ENCODE measurements at places on chromosomes 5 and 9.

- peak; percentile 60 for DNase-seq
These were observed 12.8 kb downstream of the RALGPS1 start for GRCh38 chr9:126927419-126927818.

DNA sequence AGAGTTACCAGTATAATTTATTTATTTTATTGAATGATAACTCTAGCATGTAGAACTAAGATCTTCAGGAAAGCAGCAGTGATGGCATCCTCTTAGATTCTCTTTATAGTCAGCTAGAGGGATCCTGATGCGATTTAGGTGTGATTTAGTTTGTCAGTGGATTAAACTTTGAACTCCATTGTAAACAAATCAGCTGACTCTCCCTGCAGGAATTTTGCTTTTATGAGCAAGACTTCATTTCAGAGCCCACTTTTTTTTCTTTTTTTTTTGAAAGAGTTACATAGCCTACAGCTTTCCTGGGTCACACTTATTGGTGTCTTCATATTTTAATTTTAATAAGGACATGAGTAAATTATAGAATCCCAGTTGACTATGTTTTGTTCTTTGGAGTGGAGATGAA lies 93.8 kb upstream of the SEMA6A start:
- no peak for DNase-seq

DNA sequence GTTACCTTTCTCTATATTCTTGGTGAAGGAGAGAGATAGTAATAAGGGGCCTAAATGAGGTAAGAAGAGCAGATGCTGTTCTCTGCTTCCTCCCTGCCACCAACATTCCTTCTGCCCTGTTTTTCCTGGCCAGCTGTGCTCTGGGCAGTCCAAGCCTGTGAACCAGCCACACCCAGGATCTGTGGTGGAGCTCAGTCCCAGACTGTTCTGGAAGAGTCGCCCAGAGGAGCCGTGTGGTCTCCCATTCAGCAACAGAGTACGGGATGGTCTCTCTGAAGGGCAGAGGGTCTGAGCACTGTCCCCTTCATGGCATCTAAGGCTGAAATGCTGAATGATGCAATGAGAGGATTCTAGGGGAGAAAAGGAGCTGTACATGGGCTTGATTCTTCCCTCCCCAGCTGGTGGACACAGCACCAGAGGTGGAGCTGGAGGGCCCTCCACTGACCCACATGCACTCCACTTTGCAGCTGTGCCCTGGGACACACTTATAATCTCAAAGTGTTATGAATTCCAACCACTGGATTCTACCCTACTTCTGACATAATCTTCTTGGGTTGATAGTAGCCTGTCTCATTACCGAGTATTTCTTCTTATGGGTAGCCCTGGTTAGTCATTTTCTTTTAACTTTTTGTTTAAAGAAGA lies 70.8 kb upstream of the RPS23 start:
- DNase-seq = no peak

DNA sequence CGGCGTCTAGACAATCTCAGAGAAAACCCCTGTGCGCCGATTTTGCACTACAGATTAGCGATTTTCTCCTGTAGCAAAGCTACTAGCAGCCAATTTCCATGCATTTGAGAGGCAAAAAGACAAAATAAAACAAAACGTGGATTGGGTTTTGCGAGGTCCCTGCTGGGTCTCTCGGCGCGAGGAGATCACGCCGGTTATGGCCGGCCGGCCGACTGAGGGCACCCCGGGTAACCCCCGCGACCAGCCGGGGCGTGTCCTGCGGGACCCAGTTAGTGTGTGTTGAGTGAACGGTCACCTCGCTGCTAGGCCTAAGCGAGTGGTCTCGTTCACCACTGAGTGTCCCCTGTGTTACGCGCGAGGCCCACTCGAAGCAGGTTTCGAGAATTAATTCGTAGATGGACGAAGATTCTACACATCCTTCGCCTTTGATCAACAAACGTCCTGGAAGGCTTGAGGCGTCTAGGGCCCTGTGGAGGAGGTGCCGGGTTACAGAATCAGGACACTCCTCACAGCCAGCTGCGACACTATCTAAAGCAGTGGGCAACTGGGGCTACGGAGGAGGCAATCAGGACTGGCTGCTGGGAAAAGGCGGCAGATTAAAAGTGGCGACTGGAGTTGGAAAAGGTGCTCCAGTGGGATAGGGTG lies 764 bp upstream of the VDAC1 start:
- DNase-seq = no peak

- DNase-seq = no peak
These were observed 20.4 kb downstream of the ANKS6 start for GRCh38 chr9:98775831-98776441.

DNA sequence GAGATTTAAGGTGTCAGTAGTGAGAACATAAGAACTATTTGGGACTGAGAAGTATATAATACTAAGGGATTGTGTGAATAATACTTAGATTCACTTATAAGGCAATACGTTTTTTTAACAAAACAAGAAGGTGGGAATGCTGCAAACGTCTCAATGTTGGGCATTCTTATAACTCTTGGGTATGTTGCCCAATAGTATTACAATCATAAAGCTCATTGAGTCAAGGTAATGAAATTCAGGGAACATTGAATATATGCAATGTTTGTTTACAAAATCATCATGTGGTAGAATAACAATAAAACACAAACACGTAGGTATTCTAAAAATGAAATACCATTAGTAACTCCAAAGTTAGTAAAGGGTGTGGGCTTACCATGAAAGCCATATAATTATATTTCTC lies 400.7 kb downstream of the KIAA0825 start:
- no peak for DNase-seq

- no peak for DNase-seq
These were observed 218.8 kb downstream of the PRR16 start for GRCh38 chr5:120682851-120683250.

GRCh38 chr9:114168281-114169028 lies 13.1 kb downstream of the COL27A1 start:
- DNase-seq = no peak

- peak; percentile 39 for DNase-seq
These were observed 217.4 kb downstream of the SLIT3 start for GRCh38 chr5:169083394-169084018.

DNA sequence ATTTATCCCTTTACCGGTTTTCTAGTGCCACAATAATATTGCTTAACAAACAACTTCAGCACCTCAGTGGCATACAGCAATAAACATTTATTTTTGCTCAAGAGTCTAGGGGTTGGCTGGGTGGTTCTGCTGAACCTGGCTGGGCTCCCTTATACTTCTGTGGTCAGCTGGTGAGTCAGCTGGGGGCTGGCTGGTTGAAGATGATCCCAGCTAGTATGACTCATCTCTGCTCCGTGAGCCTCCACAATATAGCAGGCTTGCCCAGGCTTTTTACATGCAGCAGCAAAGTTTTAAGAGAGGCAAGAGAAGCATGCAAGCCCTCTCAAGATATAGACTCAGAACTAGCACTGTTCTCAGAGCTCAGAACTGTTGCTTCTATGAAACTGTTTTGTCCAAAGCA lies 523.5 kb upstream of the CLINT1 start:
- no peak for DNase-seq

DNA sequence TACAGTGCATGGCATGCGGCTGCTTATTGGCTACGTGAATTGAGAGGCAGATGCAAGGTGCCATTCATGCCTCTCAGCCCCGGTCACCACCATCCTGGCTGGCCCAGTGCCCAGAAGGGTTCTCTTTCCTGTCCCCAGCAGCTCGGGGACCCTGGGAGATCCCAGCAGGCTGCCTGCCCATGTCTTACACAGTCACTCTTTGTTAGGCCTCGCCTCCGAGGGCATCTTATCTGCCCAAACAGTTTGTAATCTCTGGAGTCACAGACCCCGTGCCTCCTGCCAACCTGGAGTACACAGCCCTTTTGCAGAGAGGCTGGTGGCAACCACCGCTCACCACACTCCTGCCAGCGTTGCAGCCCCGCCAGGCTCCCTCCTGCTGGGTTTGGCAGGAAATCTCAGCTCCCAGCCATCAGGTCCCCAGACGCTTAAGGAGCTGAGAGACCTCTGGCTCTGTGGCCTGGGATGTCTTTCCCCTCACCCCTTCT lies 7.0 kb upstream of the AK1 start:
- no peak for DNase-seq

- DNase-seq = no peak
These were observed 185.0 kb upstream of the PRLR start for GRCh38 chr5:35415309-35415708.

DNA sequence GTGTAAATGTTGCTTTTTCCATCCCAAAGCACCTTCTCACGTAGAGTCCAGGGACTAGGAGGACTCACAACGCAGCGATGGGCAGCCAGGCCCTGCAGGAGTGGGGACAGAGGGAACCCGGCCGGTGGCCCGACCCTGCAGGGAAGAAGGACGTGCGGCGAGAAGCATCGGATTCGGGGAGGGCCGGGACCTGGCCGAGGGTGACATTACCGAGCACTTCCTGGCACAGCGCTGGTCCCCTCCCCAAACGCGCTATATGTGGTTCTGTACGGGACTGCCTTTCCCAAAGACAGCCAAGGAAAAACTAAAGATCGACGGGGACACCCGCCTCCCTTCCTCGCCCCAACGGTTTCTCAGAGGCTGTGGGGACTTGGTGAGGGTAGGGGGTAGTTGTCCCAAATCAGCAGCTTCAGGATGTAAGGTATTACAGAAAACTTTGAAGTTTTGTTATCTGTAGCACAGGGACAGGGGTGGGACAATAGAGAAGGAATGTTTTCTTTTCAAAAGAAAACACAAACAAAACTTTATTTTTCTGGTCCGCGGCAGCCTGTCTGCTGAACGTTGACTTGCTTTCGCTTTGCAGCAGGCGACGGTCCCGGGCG lies 887 bp upstream of the MAP3K1 start:
- no peak for DNase-seq

GRCh38 chr5:167951116-167951515 lies 340.3 kb upstream of the WWC1 start:
- no peak for DNase-seq

DNA sequence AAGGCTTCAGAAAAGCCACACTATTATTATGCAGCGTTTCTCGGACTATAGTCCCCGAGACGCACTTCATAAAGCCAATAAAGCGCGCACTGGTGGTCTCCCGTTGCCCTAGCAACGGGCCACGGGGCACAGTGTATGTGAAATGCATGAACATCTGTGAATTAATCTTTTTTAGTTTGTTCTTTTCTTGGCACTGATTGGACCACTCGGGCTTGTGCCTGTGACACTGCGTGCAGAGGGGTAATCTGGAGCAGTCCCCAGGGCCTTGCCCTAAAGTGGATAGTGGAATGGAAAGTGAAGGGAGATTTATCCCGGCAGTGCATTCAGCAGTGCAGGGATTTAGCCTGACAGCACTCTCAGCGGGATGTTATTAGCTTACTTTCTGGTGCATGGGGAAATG lies 92.1 kb downstream of the TLE4 start:
- no peak for DNase-seq

DNA sequence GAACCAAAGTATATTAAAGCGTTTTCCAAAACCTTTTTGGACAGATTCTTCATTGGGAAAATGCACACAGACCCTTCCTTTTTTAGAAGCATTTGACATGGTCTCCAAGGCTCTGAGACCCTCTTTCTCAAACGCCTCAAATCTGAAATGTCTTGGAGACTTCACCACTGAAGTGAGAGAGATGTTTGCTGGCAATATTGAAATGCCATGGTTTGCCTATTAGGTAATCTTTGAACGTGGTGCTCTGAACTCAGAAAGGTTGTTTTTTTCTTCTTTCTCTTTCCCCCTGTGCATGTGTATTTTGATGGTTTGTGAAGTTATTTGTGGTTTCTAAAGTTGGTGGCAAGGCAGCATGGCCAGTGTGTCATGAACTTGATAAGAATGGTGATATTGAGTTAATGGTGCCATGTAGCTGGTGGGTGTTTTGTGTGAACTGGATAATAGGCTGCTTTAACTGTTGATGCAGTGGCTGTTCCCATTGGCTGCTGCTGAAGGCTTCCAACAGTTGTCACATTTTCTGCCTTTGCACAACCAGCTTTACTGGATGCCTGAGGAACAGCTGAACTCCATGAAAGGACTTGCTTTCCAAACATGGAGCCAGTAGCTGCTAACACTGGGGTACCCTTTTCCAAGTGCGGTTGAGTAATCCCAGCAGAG lies 1.7 kb downstream of the PALM2AKAP2 start:
- DNase-seq = no peak

DNA sequence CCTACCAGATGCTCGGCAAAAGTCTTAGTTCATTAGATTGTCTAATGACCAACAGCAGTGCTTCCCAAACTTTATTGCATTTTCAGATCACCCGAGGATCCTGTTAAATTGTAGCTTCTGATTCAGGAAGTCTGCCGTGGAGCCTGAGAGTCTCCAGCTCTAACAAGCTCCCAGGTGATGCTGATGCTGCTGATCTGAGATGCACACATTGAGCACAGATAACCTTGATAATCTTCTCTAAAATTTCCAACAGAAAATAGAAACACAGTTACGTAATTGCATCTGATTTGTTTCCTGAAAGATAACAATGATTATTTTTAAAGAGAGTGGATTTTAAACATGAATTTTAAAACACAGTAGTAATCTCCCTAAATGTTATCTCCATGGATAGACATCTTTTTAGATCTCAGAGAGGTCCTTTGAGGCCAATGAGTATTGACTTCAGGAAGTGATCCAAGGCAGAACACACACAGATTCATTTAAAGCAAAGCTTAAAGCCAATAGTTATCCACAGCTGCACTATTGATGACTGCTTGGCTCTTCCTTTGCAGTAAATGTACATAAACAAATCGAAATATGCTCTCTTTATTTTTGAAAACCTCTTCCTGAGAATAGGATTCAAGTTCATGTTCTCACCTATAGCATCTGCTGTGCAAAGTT lies 122.8 kb upstream of the TNPO1 start:
- DNase-seq = no peak

- no peak for DNase-seq
These were observed 4.5 kb downstream of the DUSP1 start for GRCh38 chr5:172766287-172767108.

DNA sequence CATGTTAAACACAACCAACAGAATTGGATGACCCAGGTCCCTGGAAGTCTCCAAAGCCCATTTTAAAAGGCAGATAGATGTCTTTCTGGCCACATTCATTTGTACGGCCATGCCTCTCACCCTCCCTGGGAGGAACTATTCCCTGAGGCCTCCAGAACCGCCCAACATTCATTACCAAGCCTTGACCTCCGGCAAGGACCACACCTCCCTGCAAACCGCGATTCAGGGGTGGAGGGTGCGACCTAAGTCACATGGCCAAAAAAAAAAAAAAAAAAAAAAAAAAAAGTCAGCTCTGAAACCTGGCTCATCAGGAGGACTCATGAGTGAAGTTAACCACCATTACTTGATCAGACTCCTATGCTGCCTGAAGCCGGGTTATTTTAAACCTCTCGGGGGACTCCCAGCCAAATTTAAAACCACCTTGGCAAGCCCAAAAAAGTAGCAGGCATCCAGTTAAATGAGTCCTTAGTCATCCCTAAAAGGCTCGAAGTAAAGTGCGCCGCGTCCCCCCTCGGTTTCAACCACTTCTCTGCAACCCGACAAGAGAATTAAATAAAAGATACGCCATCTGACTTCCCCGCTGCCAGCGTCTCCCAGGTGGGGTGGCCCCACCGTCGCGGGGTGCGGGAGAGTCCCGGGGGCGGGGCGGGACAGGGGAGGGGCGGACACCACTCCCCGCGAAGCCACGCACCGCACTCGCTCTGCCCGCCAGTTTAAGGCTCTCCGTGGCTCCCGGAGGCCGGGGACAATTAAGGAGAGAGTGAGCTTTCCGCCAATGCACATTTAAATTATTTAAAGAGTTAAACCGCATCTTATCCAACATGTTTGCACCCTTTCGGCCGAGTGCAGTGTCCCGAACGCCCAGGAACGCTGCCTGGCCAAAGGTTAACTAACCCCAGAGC lies 2.3 kb downstream of the KLF9 start:
- no peak for DNase-seq
